ENCODE measurements at places on chromosomes 16 and 17.
A peak's percentile ranks its signal among the peaks of the same experiment; 100 is the strongest.

- DNase-seq, result no peak
These were observed 19.5 kb downstream of the TRAF4 start for GRCh38 chr17:28763137-28763799.

- no peak for DNase-seq
These were observed 25.3 kb downstream of the LITAF start for GRCh38 chr16:11561454-11561805.

DNA sequence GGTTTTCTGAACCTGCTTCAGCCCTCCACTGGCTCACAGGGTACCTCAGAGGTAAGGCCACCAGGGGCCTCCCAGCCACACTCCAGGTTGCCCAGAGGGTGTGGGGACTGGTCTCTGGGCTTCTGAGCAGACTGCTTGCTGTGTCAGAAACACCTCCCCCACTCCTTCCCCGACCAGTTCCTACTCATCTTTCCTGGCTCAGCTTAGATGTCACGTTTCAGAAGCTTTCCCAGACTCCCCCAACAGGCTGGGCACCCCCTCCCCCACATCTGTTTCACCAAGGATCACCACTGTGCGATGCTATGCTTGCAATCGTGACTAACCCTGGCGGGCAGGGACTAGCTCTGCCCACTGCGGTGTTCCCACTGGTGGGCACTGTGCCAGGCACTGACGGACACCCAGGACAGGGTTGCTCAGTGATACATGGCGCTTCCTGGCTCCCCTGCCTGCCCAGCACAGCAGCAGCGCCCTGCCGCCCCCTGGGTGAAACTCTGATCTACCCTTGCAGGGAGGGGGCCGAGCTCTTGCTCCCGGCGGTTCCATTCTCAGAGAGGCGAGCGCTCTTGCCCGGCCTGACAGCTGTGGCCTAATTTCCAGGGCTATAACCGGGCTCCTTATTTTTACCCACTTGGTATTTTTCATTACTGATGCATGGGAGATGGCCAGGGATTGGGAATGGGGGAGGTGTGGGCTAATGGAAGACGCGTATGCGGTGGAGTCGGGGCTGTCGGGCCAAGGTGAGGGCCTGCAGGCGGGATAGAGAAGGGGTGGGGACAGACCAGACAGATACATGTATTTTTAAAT, 29.4 kb upstream of the MTSS2 start:
- DNase-seq, result no peak

DNA sequence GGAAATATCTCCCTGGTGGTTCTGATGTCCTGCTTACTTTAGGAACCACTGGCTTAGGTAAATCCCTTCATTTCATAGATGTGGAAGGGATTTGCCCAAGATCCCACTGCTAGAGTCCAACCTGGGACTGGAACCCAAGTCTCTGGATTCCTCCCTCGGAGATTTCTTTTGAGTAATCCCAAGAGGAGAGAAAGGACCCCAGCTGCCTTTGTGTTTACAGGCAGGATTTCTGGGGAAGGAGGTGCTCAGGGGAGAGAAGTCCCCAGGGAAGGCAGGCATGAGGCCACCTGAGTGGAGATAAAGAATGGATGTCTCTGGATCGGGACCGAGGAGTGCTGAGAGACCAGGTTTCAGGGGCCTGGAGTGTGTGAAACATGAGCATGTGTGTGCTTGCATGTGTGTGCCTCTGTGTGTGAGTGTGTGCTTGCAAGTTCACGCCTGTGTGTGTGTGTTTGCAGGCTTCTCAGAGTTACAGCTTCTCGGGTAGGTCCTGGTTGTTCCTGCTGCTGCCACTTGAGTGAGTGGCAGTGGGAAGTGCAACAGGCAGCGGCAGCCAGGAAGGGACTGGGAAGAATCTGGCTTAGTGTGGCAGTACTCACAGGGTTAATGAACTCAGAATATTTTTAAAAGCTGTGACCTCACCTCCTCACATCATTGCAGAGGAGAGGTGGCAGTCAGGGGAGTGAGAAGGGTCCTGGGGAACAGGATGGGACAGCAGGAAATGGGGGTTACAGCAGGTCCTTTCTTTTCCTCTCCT, 2.2 kb downstream of the KCNH6 start:
- DNase-seq, result no peak

GRCh38 chr17:27569257-27569722, 61.7 kb upstream of the LGALS9 start:
- peak; percentile 91 for DNase-seq

GRCh38 chr16:83211711-83212110, 584.9 kb downstream of the CDH13 start:
- peak; percentile 16 for DNase-seq

GRCh38 chr17:62968445-62968923, 2.4 kb downstream of the TANC2 start:
- DNase-seq, result peak; percentile 93

DNA sequence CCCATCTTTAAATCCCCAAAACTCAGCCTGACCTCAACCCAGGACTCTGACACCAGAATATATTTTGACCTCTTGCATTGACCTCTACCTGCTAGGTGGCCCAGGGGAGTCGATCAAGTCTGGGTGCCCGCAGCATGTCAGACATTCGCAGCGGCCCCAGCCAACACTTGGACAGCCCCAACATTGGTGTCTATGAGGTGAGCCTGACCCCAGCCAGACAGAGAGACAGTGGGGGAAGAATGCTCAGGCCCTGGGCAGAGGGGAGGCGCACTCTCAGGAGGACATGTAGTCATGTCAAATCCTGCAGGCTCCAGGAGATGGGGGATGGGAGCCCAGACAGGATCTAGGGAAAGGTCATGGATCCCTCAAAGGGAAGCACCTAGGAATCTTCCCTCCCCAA, 5.4 kb downstream of the GUCY2D start:
- DNase-seq, result no peak

GRCh38 chr16:69890114-69890891, 60.8 kb upstream of the CLEC18A start:
- DNase-seq, result peak; percentile 77

DNA sequence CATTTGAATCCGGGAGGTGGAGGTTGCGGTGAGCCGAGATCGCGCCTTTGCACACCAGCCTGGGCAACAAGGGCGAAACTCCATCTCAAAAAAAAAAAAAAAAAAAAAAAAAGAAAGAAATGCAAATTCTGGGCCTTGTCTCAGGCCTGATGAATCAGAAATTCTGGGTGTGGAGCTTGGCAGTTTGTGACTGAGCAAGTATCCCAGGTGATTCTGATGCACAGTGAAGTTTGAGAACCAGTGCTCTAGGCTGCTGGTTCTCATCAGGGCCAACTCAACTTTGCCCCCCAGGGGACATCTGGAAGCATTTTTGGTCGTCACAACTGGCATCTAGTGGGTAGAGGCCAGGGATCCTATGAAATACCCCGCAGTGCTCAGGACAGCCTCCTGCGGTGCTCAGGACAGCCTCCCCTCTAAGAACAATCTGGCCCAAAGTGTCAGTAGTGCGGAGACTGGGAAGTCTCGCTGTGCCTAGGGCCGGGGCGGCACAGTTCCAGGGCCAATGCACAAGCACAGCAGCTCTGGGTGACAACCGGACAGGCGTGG, 55.9 kb downstream of the SDK2 start:
- no peak for DNase-seq

- DNase-seq, result peak; percentile 35
These were observed 27.2 kb upstream of the SHISA9 start for GRCh38 chr16:12874186-12874585.

GRCh38 chr16:4663777-4664465, 29.4 kb upstream of the NUDT16L1 start:
- no peak for DNase-seq

DNA sequence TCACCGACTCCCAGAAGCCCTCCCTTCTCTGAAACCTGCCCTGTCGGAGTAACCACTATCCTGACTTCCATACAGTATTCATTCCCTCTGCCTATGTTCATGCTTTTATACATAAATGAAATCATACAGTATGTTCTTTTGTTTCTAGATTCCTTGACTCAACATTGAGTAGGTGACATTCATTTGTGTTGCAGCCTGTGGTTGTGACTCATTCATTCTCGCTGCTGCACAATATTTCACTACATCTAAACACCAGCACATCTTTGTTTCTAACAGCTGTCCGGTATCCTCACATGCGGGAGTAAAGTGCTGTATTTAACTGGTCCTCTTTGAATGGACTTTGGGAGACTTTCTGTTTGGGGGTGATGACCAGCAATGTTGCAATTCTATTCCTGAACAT, 135.0 kb upstream of the FOXF1 start:
- no peak for DNase-seq

DNA sequence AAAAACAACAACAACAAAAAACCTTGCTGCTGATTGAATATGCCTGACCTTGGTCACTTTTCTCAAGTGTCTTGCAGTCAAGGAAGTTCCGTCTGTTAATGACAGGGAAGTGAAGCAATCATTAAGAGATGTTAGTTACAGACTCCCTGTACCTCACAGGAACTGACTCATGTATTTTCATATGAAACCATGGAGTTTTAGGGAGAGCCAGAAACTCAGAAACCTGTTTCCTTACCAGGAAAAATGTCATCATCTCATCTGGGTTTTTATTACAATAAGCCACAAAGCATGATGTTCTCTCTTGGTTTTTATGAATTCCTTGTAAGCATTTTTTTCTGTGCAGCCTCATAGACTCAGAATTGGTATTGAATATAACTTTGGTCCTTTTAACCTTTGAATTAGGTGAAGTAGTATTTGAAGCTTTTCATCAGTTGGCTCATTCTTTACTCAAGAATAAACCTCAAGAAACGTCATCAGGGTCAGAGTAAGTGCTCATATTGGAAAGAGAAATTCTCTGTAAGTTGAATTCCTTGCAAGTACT, 10.3 kb downstream of the LYRM1 start:
- no peak for DNase-seq

DNA sequence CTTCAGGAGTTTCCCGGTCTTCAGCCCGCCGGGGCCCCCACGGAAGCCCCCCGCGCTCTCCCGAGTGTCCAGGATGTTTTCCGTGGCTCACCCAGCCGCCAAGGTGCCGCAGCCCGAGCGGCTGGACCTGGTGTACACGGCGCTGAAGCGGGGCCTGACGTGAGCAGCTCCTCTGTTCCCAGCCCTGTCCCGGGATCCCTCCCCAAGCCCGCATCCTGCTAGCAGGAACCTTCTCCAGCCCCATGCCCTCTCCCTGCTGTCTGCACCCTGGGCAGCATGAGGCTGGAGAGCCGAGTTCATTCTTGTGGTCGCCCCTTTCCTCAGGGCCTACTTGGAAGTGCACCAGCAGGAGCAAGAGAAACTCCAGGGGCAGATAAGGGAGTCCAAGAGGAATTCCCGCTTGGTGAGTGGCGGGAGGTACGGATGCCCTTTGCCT, 10.1 kb downstream of the RIPOR1 start:
- DNase-seq, result peak; percentile 42

- DNase-seq, result no peak
These were observed 9.0 kb downstream of the SMIM5 start for GRCh38 chr17:75642182-75642783.

- DNase-seq, result no peak
These were observed 45.4 kb downstream of the NDEL1 start for GRCh38 chr17:8481089-8481488.
